ENCODE measurements at places on chromosomes 4 and X. TPM values are rescaled to one million over a fixed set of nuclear protein-coding genes. Genes with fewer than 3 reads are reported as not detected.

Gene TRAM1L1
- total RNA-seq: 5.1 TPM

Gene SERTM2
- total RNA-seq: 0.36 TPM

Gene GABRA4
- not detected for total RNA-seq

Gene STATH
- total RNA-seq: not detected

Gene PABPC5
- 4.0 TPM for total RNA-seq

Gene TBC1D25
- 4.6 TPM for total RNA-seq

Gene ADAMTS3
- 0.36 TPM for total RNA-seq

Gene HERC5
- total RNA-seq: 83.9 TPM

Gene TRIML2
- total RNA-seq: not detected

Gene MTNR1A
- not detected for total RNA-seq

Gene PALLD
- total RNA-seq: 1.7 TPM

Gene LRIT3
- total RNA-seq: 0.36 TPM

Gene TMPRSS11F
- under 0.01 TPM for total RNA-seq

Gene IBSP
- not detected for total RNA-seq

Gene TMEM271
- not detected for total RNA-seq

Gene RPL10
- 1,193 TPM for total RNA-seq

Gene FAM47B
- not detected for total RNA-seq

Gene EXOC1L
- 0.62 TPM for total RNA-seq

Gene CLIC2
- 0.34 TPM for total RNA-seq

Gene JADE3
- total RNA-seq: 3.8 TPM

Gene PNMA6E
- not detected for total RNA-seq

Gene TXK
- total RNA-seq: 0.15 TPM

Gene TENT5D
- not detected for total RNA-seq

Gene PDZD4
- 1.4 TPM for total RNA-seq

Gene SPP1
- 36.7 TPM for total RNA-seq

Gene CXCL13
- total RNA-seq: 2.1 TPM

Gene MAGEA2
- not detected for total RNA-seq

Gene EGF
- 1.7 TPM for total RNA-seq

Gene CENPU
- total RNA-seq: 28.7 TPM

Gene RPGR
- 18.0 TPM for total RNA-seq

Data from melanocyte of skin (primary cell).